GM12891 (cell line): ENCODE measurements at places on chromosomes 7 and 10.

DNA sequence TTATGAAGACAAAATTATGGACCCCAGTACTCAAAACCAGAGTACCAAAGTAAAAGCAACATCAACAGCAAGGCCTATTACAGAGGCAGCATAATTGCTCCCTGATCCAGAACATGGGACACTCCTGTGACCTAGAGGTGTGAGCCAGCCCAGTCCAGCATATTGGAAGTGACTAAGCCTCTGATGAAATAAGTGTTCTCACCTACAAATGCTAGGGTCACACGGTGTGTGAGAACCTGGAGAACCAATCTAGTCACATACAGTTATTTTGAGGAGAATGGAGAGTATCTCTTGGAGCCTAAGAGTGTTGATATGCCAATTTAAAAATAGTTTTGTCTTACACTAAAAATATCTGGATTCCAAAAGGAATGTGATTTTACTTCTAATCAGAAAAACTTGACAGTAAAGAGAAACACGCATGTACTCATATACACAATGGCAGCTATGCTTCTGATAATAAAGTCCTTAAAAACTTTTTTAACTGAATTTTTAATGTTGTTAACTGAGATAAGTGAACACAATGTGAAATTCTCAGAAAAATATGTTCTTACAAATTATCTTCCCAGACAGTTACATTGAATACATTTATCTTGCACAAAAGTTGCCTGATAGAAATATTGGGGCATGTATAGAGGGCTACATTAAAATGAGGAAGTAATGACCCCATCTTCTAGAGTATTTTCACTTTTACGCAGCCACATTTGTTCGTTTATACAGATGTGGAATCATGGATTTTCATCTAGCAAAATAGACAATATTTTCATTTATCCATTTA is 56.8 kb upstream of the CD36 start:
- DNase-seq: no peak

- DNase-seq: no peak
Observed at GRCh38 chr7:127943541-127944521, 87.4 kb downstream of the LRRC4 start.

DNA sequence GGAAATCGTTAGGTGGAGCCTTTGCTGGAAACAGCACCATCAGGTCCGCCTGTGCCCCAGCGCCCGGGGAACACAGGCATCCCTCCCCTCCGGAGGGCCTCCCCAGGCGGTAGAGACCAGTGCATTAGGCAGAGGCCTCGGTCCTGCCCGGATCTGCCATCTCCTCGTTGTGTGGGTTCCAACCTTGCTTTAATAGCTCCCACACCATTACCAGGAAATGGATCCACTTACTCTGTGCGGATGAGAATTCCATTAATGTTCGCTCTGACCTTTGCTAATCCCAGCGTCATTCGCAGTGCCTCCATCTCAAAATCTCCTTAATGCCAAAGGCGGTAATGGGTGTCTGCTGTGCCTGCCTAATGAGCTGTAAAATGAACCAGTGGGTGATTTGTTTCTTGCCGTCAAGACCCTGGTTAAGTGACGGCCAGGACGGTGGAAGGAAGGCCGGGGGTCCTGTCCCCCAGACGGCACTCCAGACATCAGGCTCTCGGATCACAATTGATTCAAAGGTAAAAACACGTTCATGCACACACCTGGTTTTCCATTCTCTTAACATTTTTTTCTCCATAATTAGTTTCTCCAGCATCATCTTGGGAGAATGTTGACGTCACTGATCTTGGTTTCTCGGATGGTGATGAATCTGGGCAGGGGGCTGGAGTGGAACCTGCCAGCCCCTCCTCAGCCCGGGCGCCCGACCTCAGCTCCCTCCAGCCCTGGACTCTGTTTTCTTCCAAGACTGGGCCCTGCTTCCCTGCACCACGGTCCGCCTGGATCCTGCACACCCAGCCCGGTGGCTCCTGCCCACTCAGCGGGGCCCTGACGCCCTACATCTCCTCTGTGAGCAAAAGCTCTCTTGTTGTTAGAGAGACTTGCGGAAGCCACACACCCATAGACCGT is 22.8 kb upstream of the FAM20C start:
- no peak for DNase-seq

DNA sequence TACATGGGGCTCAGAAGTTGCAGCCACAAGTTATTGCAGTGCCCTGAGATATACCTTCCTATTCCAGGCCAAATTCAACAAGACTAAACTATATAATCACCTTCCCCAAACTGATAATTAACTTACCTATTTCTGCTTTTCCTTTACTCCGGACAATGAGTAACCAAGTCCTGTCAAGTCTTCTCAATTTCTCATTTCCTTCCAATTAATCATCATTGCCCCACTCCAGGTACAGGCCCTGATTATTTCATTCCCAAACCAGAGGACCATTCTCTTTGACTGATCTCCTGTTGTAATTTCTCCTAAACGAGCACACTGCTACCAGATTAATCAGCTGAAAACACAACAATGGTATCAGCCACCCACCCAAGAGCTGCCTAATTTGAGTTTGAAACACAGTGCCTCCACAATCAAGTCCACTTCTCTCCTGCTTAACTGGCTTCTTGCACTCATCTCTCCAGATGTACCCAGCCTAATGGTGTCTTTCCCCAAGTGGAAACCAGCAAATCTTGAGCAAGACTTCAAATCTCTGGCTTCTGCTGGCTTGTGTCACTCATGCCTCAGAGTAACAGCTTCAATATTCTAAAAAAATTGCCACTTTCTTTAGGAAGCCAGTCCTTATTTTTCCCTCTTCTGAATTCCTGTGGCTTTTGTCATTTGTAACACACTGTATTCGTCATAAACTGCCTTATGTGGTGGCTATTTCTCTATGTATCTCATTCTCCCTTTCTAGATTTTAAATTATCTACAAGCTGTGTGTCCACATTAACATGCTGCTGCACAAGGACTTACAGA is 89.1 kb downstream of the CDK6 start:
- DNase-seq: no peak

DNA sequence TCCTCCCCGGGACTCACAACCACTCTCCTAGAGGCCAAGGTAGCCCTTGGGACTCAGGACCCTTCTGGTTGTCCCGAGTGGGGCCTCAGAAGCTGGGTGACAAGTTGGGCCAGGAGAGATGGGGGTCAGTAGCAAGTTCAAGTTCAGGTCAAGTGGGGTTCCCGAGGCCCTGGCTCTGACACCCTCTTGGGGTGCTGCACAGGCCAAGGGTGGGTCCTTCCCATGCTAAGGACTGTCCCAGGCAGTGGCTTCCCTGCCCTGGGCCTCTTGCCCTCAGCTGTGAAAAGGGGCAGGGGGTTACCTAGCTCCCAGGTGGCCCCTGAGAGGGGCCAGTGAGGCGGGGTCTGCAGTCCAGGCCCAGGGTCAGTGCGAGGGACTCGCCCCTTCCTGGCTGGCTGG is 115.4 kb upstream of the TNRC18 start:
- DNase-seq: no peak

DNA sequence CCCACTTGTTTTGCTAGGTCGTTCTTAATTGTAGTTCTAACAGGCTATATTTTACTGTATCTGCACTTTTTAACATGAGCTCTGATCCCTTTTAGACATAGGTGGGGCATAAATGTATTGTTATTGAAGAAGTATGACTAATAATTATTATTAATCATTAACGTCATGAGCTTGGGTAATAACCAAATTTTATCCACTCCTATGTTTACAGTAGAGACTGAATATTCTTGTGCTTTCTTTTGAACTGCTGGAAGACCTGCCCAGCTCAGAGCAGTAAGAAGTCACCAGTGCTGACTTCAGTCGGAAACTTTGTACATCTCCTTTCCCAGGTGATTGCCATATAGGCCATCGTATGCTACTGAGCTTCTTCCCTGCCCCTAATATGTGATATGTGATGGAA is 18.7 kb downstream of the PKD2L1 start:
- no peak for DNase-seq

DNA sequence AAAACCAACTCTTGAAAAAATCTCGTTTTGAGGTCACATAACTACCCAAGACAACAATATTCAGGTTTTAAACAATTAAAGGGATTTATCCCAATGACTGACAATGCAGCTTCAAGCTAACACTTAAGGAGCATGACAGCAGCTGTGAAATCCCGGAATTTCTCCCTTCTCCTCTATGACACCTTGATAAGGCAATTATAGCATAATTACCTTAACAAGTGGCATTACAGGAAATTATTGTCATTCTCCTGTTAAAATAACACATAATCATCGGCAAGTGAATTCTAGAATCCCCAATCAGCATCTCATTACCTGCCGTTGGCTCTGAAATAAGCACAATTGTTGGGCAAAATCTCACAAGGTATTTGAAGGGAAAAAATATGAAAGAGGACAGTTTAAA is 417.0 kb upstream of the PFKP start:
- no peak for DNase-seq

DNA sequence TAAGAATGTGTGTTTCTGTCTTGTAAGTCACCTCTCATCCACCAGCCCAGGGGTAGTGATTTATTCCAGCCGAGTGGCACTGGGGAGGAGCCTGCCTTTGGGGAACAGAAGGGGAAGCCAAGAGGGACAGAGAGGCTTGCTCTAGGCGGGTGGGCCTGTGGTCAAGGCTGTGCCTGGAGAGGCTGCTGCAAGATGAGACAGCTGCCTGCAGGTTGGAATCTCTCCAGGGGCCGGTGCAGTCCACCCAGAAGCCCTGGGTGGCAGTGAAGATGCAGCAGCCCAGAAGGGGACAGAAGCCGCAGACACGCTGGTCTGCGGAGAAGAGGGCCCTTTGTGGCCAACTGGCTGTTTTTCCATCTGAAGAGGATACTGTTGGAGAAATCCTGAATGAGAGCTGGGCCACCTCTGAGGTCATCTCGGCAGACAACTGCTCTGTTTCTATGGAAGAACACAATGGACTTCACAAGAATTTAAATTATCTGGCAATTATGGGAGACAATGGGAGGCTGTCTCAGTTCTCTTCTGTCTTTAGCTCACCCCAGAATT is 175.7 kb downstream of the GFRA1 start:
- DNase-seq: no peak

- no peak for DNase-seq
Observed at GRCh38 chr7:1557771-1558170, 1.8 kb upstream of the TMEM184A start.

DNA sequence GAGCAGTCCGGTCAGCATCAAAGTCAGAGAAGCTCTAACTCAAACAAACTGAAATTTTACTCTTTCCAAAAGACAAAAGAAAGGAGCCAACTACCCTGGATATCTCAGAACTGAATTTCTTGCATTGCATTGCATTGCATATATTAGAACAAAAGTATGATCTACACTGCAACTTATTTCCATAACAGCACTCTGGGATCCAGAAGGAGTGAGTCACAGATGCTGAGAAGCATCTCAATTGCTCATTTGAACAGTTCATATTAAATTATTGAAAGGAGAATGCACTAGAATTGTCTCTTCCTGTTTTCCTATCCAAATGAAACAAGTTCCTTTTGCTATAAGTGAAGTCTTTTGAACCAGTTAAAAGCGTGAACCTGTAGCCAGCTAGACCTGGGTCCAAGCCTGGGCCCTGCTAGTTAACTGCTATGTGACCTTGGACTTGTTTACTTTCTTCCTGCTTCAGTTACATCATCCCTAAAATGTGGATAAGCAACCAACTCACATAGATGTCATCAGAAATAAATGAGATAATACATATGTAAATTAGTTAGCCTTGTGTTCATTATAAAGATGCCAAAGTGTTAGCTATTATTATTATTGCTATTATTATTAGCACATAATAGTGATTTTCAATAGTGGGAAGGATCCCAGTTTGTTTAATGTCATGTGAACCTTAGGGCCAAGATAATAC is 184.1 kb downstream of the CREB5 start:
- no peak for DNase-seq

DNA sequence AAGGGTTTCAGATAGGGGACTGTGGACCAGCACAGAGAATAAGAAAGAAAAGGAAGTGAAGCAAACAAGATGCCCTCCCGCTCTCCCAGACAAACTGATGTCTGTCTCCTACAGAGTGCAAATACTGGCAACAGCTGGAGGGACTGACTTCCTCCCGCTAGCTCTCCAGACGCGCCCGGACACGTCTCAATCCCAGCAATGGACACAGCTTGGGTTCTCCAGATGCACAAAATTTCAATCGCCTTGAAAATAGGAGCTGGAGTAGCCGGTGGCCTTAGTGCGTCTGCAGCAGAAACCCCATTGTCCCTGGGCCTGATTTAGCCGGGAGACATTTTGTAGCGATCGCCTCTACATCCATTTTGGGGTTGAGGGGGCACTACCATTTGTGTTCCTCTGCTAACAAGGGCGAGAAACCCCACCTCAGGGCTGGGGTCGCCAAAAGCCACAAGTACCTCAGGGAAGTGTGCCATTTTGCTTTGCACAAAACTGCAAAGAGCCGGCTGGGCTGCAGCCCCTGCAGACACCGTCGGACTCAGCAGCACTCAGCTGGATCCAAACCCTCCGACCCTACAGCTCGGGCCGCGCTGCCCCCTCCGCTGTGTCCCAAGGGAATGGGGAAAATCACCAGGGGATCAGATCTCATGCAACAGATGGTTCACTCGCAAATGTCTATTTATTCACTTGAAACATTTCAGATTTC is 5.9 kb downstream of the CPA2 start:
- DNase-seq: no peak

GRCh38 chr7:143882020-143882603 is 19.9 kb downstream of the TCAF1 start:
- no peak for DNase-seq

DNA sequence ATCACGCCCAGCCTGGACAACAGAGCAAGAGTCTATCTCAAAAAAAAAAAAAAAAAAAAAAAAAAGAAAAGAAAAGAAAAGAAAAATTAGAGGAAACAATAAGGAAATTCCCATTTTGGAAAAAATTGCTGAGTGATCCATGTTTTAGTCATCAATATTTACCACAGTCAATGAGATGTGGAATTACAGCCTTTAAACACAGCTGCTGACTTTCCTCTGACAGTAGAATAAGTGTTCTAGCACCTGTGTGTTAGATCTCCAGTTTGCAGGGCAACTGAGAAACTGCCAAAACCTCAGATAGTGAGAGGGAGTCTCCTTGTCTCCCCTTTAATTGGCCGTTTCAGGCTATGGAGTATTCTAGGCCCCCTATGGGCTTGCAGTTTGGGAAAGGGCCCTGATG is 520.1 kb downstream of the KCNMA1 start:
- no peak for DNase-seq
